ENCODE measurements at places on chromosomes 12 and 14.

DNA sequence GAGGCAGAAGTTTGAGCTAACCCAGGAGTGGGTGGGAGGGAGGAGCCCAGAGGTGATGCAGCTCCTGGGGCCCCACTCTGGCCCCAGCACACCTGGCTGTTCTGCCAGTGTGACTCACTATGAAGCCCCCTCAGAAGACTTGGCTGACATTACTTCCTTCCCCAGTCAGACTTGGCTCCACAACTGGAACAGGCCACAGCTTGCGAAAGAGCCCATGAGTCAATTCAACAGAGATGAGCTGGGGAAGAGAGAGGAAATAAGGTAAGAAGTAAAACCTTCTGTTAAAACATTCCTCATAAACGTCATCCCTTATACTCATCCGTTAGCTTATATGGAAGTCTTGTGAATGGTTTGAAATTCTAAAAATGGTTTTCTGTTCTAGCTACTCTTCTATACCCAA is 245.9 kb downstream of the ADAMTS20 start:
- no peak for DNase-seq

DNA sequence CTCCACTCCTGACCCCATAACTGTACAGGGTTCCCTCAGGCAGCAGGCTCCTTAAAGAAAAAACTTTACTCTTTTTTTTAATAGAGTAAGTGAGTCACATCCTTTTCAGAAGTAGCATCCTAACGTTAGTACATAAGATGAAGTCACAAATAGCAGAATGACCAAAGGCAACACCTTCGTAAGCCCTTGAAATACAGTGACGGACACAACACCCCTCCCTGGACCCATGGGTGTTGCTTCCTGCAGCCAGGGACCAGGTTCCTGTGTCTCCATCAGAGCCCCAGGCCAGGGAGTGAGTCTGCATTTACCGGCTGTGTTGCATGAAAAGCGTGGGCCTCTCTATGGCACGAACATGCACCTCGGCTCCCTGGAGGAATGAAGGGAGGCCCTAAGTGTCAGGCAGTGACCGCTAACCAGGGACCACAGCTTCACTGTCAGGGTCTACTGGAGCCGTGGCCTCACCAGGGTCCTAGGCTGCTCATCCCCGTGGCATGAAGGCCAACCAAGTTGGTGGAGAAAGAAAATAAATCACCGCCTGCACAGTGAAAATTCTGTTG is 340.0 kb upstream of the SFSWAP start:
- DNase-seq = no peak

DNA sequence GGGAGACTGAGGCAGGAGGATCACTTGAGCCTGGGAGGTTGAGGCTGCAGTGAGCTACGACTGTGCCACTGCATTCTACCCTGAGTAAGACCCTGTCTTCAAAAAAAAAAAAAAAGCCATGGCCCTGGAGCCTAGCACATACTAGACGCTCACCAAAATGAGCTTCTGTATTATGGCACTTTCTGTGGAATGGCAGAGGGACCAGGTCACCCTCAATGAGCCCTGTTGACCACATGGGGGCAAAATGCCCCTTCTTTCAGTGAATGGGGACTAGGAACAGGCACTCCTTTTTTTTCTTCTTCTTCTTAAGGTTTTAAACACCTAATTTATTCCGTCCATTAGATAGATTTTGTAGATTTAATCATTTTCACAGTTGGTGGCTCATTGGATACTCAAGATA is 50.5 kb downstream of the FAM222A start:
- no peak for DNase-seq

DNA sequence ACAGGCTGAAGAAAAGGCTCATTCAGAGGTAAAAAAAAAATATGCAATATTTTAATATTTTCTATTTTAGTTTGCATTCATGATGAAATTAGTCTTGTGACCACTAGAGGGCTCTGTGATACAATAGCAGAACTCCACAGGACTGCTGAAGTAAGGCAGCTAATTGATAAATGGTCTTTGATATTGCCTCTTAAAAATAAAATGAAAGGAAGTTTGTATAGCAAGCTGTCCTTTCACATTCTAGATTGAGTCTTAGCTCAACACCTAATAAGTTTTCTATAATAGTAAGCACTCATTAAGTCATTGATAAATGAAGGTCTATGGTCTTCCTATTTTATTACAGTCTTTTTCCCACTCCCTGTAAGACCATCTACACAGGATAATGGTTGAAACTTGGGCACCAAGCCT is 315.7 kb downstream of the NAV3 start:
- peak; percentile 22 for DNase-seq

DNA sequence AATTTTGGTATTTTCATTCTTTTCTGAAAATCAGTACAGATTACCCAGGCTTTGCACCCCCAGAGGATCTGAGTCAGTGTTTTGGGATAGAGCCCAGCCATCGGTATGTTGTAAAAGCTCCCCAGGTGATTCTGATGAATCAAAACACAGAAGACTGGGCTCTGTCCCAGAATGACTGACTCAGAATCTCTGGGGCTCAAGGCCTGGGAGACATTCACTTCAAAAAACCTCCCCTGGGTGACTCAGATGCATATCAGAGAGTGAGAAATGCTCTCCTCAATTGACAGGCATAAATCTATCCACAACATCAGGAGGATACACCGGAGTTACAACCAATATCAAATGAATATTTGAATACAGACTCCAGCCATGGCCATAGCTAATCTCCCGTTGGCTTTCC is 32.6 kb downstream of the SLC35F4 start:
- no peak for DNase-seq

DNA sequence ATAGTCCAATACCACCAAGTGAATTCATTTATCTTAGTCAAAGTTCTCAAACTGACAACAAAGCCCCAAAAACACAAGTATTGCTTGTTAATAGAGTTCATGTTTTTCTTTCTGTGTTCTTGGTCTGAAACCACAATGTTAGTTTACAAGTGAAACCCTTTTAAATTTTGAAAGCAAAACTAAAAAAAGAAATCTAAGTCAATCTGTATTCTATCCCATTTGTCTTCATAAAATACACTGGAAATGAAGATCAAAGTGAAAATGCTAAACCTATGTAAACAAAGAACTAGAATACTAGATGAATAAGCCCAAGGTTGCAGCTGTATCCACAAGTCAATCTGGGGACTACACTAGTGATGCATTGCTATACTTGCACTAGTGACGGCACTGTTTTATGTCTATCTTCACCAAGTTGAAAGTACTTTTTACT is 10.4 kb downstream of the MAP4K5 start:
- no peak for DNase-seq

DNA sequence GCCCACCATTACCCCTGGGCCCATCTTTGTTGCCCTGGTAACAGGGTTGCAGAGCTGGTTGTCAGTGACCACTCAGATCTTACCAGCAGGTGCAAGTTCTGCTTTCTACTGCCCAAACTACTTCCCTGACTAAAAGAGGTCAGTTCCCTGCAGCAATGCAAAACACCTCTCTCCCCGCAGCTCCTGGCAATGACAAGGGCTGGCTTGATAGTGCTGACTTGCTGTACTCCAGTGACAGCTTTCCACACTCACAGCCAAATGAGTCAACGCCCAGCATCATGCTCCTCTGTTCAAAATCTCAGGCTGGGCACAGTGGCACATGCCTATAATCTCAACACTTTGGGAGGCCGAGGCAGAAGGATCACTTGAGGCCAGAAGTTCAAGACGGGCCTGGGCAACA is 90.6 kb downstream of the CIT start:
- no peak for DNase-seq

DNA sequence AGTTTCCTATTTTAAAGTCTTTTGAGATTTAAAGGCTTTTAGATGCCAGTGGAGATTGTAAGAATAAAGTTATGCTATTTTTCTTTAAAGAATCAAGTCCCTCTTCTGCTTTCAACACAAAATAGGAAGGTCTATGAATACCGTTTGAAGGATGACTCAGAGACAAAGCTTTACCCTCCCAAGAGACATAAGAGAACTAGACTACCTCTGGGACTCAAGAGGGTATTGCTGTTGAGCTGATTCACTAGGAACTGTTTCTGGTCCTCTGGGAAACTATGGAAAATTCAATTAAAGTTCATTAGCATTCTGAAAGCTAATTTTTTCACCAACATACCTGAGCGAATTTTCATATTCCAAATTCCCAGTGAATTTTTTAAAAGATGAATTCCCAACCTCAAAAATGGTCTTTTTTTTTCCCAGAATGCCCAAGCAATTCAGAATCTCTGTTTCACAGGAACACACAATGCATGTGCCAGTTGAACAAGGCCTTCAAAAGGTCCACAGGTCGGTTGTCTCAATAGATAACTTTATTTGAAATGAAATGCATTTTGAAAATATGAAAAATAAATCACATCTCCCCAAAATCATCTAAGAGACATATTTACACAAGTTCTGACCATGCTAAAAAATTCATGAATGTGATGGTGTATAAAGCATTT is 6.5 kb downstream of the PHLDA1 start:
- DNase-seq = no peak

GRCh38 chr12:133236144-133236543 is 467 bp upstream of the ANHX start:
- no peak for DNase-seq

- DNase-seq = no peak
Observed at GRCh38 chr12:76789335-76790050, 25.6 kb downstream of the ZDHHC17 start.

DNA sequence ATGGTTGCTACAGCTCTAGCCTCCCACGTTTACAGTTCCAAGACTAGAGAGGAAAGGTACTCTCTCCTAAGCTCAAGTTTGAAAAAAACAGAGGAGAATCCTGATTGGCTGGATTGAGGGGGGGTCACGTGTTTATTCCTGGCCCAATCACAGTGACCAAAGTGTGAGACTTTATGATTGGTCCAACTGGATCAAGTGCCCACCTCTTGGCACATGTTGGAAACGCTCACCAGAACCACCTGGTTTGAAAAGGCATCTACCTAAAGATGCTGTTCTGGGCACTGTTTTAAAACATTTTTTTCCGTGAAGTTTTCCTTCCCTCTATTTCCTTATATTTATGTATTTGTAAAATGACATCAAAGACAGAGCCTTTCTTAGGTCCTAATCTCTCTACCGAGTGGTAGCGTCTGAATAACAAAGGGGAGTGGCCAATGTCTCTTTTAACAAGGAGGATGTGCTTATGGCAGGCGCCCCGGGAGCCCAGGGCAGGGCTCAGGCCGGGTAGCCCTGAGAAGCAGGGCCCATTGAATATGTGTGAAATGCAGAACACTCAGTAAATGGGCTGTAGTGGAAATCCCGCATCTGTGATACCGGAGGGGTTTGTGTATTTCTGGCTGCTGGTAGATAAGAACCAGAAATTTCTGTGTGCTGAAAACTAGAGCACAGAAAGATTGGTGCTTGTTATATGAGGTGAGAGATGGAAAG is 146.2 kb downstream of the ATP23 start:
- no peak for DNase-seq

DNA sequence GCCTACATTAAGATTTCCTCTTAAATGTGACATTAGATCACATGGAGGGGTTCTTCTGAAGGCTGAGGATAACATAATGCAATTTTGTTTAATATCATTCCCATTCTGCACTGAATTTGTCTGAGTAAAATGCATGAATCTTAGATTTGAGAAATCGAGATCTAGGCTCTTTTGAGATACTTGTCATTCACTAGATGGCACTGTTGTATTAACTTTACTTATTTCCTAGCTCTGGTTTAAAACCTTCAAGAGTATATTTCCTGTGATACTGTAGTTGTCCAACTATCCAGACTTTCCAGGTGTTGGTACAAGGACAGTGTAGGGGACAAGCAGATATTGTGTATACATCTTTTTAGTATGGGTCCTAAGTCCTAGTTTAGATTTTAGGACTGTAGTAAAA is 91.7 kb upstream of the SEL1L start:
- DNase-seq = peak; percentile 38

DNA sequence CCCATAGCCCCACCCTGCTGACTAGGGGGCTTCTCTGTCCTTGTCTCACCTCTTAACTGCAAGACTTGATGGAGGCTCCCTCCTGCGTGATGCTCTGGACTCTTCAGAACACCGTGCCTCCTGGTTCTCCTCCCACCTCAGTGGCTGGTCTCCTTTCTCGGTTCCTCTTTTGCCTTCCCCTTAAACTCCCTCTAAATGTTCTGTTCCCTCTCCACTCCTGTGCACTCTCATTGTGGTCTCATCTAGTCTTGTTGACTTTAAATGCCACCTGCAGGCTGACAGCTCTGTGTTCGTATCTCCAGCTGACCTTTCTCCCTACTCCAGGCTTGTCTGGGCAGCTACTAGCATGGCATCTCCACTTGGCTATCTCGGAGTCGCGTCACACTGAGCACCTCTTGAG is 28.3 kb downstream of the DYNC1H1 start:
- DNase-seq = no peak

- DNase-seq = no peak
Observed at GRCh38 chr14:75979648-75980565, 1.9 kb downstream of the TGFB3 start.

DNA sequence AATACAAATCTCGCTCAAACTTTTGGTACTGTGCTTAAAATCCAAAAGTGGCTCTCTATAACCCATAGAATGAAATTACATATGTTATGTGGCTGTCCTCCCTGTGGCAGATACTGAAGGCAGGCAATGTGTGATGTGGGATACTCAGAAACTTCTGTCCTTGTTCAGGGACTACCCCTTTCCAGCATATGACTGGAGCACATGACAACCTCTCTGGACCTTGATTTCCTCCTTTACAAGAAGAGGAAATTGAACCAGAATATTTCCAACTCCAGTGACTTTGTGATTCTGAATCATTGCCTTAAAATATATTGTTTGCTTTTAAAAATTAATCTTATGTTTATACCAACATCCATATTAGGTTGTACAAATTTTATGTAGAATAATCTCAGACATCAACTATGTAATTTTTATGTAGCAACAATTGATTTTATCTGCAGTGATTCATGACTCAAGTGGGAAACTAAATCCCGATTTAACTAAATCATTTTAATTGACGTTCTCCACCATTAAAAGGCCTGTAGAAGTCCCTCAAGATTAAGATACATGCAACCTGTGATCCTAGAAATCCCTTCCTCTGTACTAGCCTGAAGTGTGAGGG is 162.4 kb downstream of the AKAP6 start:
- no peak for DNase-seq

- DNase-seq = no peak
Observed at GRCh38 chr12:132236129-132236929, 92.1 kb downstream of the NOC4L start.

GRCh38 chr14:92747701-92748258 is 647 bp downstream of the LGMN start:
- no peak for DNase-seq

- no peak for DNase-seq
Observed at GRCh38 chr14:100076133-100076532, 10.9 kb downstream of the EVL start.

DNA sequence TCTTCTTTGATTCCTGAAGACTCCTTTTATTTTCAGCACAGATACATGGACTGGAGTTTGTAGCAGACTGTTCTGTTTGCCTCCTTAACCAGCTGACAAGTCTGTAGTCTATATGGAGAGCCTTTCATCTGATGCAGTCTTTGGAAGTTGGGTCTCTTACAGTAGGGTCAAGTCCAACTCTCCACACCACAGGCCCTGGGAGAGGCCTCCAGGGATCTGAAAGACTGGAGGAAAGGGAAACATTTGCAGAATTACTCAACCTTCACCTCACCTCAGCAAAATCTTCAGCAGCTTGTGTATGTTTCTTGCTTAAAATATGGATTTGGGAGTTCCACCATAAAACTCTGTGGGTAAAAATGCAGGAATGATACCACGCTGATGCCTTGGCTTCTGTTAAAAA is 188.4 kb downstream of the MSRB3 start:
- no peak for DNase-seq
